ENCODE measurements at places on chromosomes 13 and 19.

DNA sequence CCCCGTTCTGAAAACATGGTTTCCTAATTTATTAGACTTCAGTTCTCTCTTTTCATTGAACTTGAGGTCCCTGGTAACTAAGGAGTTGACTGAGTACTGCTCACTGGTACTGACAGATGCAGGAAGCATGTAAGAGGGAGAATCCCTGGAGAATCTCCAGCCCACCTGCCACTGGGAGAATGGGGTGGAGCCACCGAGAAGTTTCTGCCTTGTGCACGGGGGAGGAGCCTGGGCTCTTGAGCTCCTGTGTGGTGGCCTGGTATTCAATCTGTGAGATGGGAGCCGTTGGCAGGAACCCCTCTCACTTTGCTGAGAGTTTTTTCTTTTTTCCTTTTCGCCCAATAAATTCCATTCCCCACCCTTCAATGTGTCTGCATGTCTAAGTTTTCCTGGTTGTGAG lies 13.2 kb upstream of the AKAP11 start:
- DNase-seq: no peak

- no peak for DNase-seq
These were observed 1.1 kb downstream of the TECR start for GRCh38 chr19:14530506-14530905.

GRCh38 chr19:27734496-27735220 lies 1478.3 kb downstream of the UQCRFS1 start:
- DNase-seq: no peak

GRCh38 chr13:31970231-31970930 lies 61.2 kb upstream of the FRY start:
- no peak for DNase-seq

GRCh38 chr19:8498295-8498694 lies 4.1 kb downstream of the PRAM1 start:
- no peak for DNase-seq

GRCh38 chr19:7596211-7596937 lies 711 bp downstream of the CAMSAP3 start:
- peak; percentile 22 for DNase-seq

GRCh38 chr13:99196466-99197116 lies 4.1 kb upstream of the UBAC2 start:
- DNase-seq: no peak

DNA sequence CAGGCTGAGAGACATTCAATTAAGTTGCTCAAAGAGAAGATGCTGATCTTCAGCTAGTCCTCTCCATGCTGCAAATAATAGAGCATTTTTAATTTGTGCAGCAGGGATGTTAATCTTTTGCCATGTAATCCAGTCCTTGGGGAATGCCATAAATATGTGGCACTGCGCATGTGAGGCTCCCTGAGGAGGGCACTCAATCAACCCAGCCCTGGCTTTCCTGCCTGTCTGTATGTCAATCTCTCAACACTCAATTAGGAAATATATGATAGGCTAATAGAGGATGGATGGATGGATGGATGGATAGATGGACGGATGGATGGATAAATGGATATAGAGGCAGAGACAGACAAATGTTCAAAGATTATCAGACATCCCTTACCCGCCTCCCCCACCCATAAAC lies 31.6 kb upstream of the POP4 start:
- no peak for DNase-seq

GRCh38 chr13:69857183-69857821 lies 250.3 kb upstream of the ATXN8OS start:
- DNase-seq: peak; percentile 12

DNA sequence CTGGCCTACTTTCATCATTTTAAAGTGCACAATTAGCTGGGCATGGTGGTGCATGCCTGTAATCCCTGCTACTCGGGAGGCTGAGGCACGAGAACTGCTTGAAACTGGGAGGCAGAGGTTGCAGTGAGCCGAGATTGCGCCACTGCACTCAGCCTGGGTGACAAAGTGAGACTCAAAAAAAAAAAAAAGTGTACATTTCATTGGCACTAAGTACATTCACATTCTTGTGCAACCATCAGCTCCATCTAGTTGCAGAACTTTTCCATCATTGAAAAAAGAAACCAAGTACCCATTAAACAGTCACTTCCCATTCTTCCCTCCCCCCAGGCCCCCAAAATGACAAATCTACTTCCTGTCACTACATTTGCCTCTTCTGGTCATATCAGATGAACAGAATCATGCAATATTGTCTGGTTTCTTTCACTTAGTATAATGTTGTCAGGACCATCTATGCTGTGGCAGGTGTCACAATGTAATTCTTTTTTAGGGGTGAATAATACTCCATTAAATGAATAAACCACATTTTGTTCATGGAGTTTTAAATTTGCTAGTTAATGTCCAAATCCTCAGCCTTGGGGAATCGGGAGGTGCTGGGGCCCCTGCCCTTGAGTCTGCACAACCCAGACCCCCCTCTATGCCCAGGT lies 7.4 kb upstream of the SIGLEC11 start:
- no peak for DNase-seq

DNA sequence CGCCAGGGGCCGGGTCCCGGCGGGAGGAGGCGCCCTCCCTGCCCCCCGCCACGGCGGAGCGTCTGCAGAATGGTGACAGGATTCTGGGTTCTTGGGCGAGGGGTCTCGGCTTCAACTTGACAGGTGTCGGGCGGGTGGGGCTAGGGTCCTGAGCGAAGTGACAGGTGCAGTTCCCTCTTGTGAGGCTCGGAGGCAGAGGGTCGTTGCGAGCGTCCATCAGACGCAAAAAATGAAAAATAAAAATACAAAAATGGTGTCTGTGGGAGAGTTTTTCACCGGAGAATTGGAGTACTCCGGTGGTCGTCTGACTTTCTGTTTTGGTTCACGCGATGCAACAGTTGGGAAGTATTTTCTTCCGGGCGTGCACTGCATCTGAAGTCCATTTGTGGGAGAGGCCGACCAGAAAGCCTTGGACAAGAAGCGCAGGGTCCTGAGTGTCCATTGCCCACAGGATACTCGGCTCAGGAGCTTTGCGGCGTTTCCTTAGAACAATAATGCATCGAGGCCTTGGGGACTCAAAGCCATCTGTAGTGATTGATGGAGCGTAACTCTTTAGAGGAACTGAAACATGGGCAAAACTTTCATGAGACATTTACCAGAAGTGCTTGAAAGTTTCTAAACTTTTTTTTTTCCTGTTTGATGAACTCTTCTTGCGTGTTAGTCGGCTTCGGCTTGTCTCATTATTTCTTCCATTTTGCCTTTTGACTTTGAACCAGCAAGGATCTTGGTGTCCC lies 759 bp downstream of the RB1 start:
- peak; percentile 31 for DNase-seq

DNA sequence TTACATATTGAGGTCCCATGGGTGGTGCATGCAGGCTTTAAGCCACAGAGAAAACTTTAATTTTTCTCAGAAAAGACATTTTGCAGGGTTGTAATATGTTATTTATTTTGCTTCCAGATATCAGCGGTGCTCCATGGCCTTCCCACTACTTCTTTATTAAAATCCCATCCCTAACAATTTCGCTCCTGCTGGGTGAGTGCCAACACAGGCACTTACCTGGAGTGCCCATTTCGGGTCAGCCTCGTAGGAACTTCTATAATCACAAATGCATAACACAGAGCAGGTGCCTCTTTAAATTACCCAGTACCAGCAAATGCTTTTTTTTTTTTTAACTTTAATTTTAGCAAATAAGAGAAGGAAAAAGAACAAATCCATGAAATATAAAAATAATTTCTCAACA lies 86.4 kb downstream of the EFNB2 start:
- no peak for DNase-seq

- DNase-seq: no peak
These were observed 855 bp downstream of the UNC13A start for GRCh38 chr19:17687141-17687856.

- DNase-seq: no peak
These were observed 6.9 kb downstream of the CARM1 start for GRCh38 chr19:10878253-10878652.

DNA sequence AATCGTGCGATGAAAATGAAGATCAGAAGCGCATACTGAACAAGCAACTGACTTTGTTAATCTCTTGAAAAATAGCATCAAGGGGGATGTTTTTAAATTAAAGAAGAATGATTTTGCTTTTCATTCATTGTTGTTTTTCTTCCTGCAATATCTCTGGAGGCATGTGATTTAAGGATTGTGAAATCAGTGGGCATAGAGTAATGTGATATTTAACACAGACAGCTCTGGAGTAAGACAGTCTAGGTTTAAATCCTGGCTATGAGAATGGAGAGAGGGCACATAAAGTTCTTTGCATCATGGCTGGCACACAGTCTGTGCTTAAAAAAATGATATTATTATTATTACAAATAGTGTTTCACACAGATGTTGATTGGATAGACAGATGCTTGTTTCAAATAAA lies 243.1 kb upstream of the NBEA start:
- DNase-seq: no peak

All from nephron progenitor cell (in vitro differentiated cells).